ENCODE measurements at places on chromosomes 16 and 17.

DNA sequence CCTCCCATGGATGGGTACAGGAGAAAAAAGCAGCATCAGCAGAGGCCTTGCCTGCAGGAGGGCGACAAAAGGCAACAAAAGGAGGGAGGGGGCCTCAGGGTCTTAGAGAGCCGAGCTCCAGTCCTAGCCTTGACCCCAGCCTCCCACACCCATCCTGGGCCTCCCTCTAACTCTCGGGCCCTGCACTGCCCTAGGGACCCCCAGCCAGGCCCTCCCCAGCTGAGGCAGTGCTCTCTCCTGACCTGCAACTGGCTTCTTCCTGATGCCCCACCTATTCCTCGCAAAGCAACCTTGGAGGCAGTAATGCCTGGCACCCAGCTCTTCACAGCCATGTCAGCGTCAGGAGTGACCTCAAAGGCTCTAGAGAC is 15.2 kb upstream of the SRRM2 start:
- no peak for DNase-seq

GRCh38 chr17:8255499-8255898 is 6.4 kb downstream of the PFAS start:
- DNase-seq, result no peak

GRCh38 chr17:3043737-3044365 is 19.6 kb downstream of the OR1D5 start:
- DNase-seq, result no peak

GRCh38 chr16:8374586-8375231 is 215.6 kb downstream of the TMEM114 start:
- DNase-seq, result no peak

GRCh38 chr17:8031261-8031661 is 7.6 kb upstream of the ALOX15B start:
- DNase-seq, result no peak

DNA sequence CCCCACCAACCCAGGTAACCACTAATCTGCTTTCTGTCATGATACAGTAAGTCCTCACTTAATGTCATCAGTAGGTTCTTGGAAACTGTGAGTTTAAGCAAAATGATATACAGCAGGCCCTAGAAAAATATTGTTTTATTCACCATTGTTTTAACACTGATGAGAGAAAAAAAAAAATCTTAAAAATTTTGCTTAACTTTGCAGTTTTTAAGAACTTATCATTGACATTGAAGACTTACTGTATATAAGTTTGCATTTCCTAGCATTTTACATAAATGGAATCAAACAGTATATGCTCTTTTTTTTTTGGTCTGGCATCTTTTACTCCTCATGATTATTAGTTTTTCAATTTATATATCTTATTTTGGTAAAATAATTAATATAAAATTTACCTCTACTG is 19.5 kb upstream of the CLTC start:
- DNase-seq, result no peak

Measured in cortex of kidney (tissue), 1 donor.